ENCODE measurements at places on chromosomes 2 and 18. TPM values are rescaled to one million over a fixed set of nuclear protein-coding genes. Genes with fewer than 3 reads are reported as not detected.

GRCh38 chr2:241775223-241776177 is 1.1 kb upstream of the GAL3ST2 start:
- DNase-seq = no peak

- no peak for DNase-seq
Measured at GRCh38 chr2:18077704-18078103, 199.2 kb downstream of the KCNS3 start.

DNA sequence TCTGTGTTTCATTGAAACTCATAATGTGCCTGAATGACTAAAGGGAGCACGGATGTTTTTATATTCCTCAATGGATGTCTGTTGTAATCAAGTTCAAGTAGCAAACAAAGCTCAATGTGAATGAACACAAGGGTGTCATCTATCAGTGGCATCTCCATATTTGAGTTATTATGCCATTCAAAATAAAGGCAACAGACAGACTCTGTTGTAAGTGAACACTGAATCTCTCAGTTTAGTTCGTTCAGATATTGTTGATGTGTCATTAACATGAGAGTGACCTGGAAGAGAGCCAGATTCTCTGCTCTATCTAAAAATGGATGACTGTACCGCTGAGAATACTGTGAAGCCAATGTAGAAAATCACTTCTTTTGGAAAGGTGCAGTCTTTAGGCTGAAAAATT is 118.7 kb downstream of the NUP35 start:
- DNase-seq = no peak

GRCh38 chr2:127199223-127199622 is 20.9 kb downstream of the CYP27C1 start:
- DNase-seq = no peak

DNA sequence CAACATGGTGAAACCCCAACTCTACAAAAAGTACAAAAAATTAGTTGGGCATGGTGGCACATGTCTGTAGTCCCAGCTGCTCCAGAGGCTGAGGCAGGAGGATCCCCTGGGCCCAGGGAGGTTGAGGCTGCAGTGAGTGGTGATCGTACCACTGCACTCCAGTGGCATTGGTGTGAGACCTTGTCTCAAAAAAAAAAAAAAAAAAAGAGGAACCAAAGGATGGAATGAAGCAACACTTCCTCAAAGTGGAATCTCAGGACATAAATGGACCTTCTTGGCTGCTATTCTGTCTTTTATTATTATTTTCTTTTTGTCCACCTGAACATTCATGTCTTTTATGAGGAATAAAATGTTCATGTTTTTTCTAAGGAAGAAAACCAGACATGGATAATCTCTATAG is 13.7 kb downstream of the GEMIN6 start:
- DNase-seq = no peak

GRCh38 chr2:39772086-39772811 is 6.8 kb downstream of the THUMPD2 start:
- DNase-seq = no peak

DNA sequence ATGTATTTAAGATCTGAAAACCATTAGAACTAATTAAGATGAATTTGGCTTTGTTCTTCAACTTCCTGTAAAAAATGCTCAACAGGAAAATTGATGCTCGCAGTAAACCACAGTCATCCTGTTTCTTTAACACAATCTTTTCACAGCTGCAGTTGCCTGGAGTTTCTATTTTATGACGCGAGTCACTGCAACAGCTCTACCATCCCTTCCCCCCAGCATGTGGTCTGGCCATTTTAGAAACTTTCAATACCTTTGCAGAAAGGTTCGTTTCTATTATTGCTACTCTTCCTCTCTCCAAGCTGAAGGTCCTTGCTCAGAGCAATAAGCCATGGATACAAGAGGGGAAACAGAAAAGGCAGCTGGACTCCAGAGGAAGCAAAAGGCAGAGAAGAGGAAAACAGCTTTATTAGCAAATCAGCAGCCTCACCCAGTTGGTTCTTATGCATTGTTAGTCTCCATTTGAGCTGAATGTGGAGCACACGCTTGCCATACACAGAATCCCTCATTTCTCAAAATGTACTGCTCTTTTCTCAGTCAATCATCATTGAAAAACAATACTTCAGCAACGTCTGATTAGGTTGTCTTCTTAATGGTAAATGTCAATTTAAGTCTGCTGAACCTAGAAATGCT is 3.9 kb downstream of the WIPF1 start:
- DNase-seq = no peak

- no peak for DNase-seq
Measured at GRCh38 chr2:6441800-6442199, 423.9 kb downstream of the CMPK2 start.

- peak; percentile 13 for DNase-seq
Measured at GRCh38 chr2:239944694-239945551, 80.2 kb downstream of the NDUFA10 start.

GRCh38 chr18:78352910-78353309 is 626.7 kb upstream of the SALL3 start:
- no peak for DNase-seq

Gene TTC27
- 23.2 TPM for total RNA-seq

Gene RAB17
- 3.5 TPM for total RNA-seq

Gene TCF7L1
- total RNA-seq = 0.59 TPM

All from uterus (tissue), 4 donors.